ENCODE measurements at places on chromosomes 1 and 21. TPM values are rescaled to one million over a fixed set of nuclear protein-coding genes. Genes with fewer than 3 reads are reported as not detected.

DNA sequence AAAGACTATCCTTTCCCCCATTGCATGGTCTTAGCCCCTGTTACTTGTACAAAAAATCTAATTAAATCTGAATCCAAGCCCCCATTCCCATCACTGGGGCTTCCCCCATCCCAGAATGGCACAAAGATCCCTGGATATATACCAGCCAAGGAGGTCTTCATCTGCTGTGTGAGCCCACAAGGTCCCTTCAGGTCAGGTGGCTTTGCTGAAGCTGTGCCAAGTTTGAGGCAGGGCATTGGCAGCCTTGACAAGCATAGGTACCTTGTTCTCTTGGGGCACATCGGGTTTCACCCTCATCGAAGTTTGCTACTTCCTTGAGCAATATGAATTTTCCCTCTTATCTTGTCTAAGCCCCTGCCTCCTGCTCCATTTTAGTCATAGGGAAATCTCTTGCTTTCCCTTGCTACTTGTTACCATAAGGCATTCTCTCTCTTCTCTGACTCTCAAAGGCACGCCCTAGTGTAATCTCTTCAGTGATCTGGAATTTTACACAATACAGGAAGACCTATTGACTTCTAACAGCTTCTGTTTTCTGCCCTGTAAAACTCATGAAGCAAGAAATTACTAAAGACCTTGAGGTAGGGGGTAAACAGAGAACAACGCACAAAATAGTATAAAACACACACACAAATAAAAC lies 71.4 kb upstream of the COG2 start:
- DNase-seq, result no peak

GRCh38 chr1:48691429-48692001 lies 85.2 kb downstream of the BEND5 start:
- no peak for DNase-seq

DNA sequence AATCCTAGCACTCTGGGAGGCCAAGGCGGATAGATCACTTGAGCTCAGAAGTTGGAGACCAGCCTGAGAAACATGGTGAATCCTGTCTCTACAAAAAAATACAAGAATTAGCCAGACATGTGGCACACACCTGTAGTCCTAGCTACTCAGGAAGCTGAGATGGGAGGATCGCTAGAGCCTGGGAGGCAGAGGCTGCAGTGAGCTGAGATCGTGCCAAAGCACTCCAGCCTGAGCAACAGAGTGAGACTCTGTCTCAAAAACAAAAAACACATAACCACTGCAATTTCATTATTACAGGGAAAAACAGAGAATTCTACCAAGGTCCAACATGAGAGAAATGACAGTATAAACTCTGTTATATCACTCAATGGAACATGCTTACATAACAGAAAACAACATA lies 4.4 kb upstream of the TOMM20 start:
- no peak for DNase-seq

DNA sequence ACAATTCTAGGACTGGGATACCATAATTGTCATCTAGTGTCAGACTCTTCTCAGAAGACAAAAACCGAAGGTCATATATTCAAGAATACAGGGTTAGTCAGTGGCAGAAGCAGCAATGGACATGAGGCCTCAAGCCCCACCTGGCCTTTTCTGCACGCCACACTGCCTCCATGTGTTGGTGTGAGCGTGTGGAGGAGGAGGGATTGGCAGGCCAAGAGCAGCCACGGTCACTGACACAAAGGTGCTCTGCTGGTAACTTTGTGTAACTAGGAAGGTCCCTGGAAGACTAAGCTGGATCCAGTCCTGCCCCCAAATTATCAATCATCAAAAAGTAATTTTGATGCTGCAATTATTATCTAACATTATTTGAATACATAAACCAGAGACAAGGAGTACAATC lies 34.9 kb downstream of the HSF2BP start:
- DNase-seq, result no peak

GRCh38 chr1:29682171-29682918 lies 446.0 kb downstream of the PTPRU start:
- no peak for DNase-seq

- DNase-seq, result no peak
Observed at GRCh38 chr1:200895801-200896530, 1.3 kb downstream of the INAVA start.

The AADACL4 gene
- total RNA-seq, result not detected

- DNase-seq, result no peak
Observed at GRCh38 chr1:113984710-113985109, 5.4 kb downstream of the OLFML3 start.

DNA sequence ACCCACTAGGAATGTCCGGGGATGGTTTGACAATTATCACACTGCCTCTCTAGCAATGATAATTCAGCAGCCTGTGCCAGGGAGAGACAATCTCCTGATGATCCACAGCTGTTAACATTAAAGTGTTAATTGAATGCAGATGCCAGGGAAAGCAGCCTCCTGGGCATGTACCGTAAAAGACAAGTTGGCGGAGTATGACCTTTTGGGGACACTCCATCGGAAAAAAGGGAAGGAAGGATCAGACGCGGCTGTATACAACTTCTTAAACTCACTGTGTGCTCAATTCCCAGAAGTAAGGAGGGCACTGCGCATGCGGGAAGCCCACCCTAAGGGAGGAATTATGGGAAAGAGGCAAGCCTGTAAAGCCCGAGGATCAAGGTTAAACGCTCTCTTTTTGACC lies 62.6 kb downstream of the MAP3K7CL start:
- no peak for DNase-seq

DNA sequence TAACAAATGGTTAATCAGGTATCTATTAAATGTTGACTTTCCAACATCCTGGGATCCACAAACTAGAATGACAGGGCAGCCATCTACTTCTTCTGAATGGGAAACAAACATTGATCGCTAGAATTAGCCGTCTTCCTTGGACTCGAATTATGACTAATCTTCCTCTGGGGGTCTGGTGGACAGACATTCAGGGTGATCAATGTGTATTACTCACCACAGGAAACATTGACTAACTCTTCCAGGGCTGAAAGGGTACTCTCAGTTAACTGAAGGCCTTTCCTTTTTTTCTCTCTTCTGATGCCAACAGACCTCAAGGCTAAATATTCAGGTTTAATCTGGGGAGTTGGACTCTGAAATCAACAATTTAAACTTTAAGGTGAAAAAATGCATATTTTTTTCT lies 9.5 kb downstream of the NOL9 start:
- DNase-seq, result no peak
